Stimulated activated CD8-positive, alpha-beta memory T cell treated with anti-CD3 and anti-CD28 coated beads, Interleukin-15, amount 100 ng/mL, for 24 hours (primary cell): ENCODE measurements at places on chromosomes 1 and 21.

DNA sequence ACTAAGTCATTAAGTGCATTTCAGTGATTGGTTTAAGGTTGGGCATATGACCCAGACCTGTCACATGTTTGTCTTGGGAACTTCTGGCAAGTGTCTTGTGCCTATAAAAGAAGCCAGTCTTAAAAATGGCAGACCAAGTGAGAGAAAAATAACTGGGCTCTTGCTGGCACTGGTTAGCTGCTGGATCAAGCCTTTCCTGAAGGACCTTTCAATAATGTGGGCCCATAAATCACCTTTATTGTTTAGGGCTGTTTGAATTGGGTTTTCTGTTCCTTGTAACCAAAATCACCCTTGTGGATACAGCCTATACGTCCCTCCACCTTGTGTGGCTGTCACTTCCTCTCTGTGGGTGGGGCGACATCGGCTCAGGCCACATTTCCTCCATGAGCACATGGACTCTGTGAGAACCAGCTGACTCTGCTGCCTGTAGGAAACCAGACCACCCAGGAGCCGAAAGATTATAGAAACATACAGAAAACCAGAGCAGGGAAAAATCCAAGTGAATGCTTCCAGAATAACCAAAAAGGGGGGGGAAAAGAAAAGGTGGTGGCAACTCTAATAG is 25.6 kb upstream of the WNT4 start:
- no peak for DNase-seq

DNA sequence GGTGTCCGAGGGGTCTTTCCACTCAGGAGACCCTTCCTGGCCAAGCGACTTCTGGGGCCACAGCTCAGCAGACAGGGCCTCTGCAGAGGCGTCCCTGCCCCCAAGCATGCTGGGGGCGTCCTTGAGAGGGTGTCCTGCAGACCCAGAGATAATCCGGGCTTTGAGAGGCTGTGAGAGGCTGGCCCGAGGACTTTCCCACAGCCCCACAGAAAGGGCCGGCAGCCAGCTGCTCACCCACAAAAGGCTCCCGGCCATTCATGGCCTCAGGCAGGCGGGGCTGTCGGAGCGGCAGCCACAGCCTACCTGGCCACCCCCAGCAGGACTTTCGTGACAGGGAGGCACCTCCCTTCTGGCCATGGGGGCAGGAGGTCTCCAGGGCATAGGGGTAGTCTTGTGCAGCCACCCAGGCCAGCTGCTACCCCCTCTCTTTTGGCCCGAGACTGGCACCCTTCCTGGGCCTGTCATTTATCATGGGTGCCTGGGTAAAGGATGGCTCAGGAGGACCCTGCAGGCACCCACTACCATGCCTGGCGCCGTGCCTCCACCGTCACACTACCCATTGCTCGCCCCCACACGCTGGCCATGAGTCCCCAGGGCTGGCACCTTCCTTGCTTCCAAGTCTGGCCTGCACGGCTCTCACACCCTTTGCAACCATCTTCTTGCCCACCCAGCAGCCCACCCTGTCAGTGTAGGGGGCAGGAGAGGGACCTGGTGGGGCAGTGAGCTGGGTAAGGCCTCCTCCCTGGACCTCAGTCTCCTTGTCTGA is 11.1 kb upstream of the TNFRSF14 start:
- DNase-seq, result no peak

DNA sequence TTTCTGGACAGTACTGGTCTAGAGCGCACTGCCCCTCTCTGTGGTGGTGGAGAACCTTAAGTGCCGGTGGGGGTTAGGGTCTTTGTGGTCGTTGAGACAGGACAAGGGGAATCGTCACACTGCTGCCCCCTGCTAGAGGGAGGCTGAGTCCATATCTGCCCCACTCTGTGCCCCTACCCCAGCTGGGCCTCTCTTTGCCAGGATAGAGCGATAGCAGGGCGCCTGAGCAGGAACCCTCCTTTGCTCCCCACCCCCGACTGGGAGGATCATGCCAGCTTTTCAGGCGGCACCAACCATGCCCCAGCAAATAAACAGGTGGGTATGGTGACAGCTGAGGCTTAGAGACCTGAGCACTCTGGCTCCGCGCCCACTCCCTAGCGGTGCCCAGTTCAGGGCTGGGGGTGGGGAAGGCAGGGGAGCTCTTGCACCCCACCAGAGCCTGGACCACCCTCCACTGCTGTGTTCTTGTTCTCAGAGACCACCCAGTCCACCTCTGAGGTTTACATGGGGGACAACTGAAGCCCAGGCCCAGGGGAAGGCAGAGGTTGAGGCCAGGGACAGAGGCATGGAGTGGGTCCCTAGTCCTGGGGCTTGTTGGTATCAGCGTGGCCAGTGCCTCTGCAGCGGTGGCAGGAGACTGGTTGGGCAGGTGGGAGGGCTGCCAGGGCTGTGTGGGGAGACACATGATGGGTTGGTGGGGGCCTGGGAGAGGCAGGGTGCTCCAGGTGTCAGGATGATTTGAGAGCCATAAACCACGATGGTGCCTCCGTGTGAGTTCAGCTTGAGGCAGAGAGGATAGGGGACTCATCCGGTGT is 1.6 kb downstream of the PADI2 start:
- no peak for DNase-seq

GRCh38 chr1:61640531-61641530 is 84.1 kb downstream of the TM2D1 start:
- no peak for DNase-seq

DNA sequence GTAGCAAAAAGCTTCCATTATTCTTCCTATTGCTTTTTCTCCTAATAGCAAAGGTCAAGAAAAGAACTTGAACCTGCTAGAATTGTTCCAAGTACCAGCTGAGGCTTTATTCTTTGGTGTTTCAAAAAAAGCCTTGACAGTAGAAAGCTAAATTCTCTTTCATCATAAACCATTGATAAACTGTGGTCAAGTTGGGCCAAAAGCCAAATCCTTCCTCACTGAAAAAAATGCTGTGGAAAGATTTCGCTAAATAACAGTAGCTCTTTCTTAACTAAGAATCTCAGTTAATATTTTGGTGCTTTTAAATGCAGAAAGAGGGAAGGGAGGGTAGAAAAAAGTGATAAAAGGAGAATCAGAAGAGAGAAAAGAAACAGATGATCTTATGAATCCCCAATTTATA is 14.0 kb upstream of the JAM2 start:
- no peak for DNase-seq

- DNase-seq, result no peak
Measured at GRCh38 chr1:229848752-229849677, 218.0 kb upstream of the GALNT2 start.

DNA sequence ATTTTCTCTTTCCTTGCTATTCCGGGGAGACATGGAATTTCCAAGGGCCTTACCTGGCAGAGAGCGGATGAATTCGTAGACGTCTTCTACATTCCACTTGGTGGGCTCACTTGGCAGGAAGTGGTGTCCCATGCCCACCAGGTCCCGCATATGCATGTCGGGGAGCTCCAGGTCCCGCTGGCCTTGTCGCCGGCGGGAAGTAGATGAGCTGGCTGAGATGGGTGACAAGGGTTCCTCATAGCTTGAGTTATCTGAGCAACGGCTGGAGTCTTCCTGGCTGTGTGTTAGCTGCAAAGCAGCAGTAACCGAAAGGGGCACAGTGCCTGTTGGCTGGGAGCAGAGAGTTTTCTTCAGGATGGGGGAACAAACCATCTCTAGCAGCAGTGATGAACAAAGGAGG is 7.9 kb upstream of the A3GALT2 start:
- no peak for DNase-seq

- no peak for DNase-seq
Measured at GRCh38 chr1:22454476-22455056, 2.9 kb downstream of the ZBTB40 start.

DNA sequence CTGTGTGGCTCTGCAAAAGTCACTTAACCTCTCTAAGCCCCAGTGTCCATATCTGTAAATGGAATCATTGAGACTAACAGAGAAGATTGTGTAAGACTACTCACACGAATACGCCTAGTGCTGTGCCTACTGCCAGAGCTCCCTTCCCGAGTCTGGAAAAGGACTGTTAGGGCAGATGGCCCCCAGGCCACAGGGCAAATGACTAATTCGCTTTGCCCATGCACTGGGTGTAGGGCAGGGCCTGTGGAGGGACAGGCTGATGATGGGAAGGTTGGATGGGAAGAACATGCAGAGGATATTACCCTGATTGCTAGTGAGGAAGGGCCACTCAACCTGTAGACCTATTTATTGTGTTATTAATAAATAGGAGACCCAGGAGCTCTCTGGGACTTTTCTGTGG is 4.2 kb upstream of the GPR61 start:
- no peak for DNase-seq

- DNase-seq, result no peak
Measured at GRCh38 chr1:203781962-203782361, 13.5 kb upstream of the ZBED6 start.

GRCh38 chr1:107942814-107943213 is 22.2 kb downstream of the VAV3 start:
- no peak for DNase-seq

GRCh38 chr21:32088471-32088870 is 190.4 kb downstream of the MIS18A start:
- no peak for DNase-seq

- DNase-seq, result no peak
Measured at GRCh38 chr21:20031807-20032206, 966.4 kb upstream of the NCAM2 start.

DNA sequence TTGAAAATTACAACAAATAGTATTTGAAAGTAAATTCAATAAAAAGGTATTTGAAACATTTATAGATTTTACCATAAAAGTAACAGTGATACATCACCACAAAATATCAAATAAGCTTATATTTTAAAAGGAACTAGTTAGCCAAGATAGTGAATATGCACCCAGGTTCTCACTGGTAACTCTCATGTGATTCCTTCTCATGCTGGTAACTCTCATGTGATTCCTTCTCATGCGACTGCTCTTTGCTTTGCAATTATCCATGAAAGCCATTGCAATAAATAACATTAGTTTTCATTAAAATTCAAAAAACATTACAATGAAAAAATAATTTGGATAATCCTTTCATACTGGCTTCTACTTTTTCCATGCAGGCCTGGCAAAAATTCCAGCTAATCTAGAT is 75.4 kb downstream of the AHCTF1 start:
- DNase-seq, result no peak

DNA sequence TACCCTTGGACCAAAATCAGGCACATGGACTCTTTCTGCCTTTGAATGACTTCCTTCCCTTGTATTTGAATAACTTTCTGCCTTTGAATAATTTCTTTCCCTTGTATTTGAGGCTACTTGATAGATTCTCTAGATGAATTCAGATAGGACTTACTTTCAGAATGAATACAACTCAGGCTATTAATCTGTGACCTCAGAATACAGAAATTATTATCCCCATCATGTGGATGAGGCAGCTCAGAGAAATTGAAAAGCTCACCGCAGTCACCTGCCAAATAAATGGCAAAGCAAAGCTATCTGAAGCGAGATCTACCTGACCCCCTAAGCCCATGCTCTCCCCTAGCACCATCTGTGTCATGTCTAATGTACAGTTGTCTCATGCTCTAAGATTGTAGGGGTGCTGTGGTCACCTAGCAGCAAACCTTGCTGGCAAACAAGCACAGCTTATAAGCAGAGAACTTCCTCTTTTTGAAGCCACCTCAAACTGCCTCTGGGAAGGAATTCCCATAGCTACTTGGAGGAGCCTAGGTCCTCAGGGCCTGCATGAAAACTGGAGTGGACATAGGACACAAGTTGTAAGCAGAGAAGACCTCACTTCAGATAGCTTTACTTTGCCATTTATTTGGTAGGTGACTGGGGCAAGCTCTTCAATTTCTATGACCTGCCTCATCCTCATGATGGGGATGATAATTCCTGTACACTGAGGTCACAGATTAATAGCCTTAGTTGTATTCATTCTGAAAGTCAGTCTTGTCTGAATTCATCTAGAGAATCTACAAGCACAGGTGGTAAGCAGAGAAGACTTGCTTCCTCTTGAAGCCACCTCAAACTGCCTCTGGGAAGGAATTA is 66.1 kb downstream of the FASLG start:
- DNase-seq, result no peak

GRCh38 chr1:10948463-10948775 is 64.0 kb upstream of the TARDBP start:
- no peak for DNase-seq

GRCh38 chr21:38605236-38605635 is 107.0 kb upstream of the ERG start:
- DNase-seq, result no peak

GRCh38 chr1:188888386-188888785 is 1589.3 kb downstream of the BRINP3 start:
- no peak for DNase-seq

DNA sequence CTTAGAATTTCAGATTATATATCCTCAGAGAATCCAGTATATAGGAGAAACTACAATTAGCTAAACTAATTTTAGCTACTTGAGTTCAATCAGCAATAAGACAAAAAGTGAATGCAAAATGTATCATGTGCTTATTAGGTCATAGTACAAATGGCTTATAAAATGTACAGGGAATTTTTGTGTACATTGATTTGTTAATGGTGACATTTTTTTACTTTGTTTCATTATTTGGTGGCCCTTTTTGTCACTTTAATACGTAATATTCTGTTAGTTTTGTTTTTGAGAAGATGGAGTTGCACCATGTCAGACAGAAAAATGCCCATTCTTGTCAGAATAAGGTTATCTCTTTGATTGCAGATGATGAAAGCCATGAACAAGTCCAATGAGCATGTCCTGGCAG is 33.6 kb downstream of the CC2D1B start:
- no peak for DNase-seq

- no peak for DNase-seq
Measured at GRCh38 chr1:30700528-30701257, 22.7 kb downstream of the MATN1 start.

GRCh38 chr1:45211076-45211475 is 4.7 kb upstream of the ZSWIM5 start:
- no peak for DNase-seq
